GM23248 (cell line): ENCODE measurements at places on chromosomes 2 and 18.

DNA sequence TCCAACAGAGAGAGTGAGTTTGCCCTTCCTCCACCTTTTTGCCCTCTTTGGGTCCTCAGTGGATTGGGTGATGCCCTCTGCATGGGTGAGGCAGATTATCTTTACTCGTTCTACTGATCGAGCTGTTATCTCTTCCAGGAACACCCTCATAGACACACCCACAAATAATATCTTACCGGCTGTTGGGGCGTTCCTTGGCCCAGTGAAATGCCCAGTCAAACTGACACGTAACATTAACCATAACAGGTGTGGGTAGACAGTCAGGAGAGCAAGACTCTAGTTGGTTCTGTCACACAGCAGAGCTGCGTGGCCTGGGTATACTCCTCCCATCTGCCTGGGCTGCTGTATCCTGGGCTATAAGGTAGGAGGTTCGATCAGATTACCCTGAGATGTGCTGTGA, 144.1 kb downstream of the AGAP1 start:
- H3K4me3 ChIP-seq: no peak overlapping the region
- H3K4me1 ChIP-seq: peaks cover 70% of the 10 kb centered on the region
- no peak for DNase-seq

DNA sequence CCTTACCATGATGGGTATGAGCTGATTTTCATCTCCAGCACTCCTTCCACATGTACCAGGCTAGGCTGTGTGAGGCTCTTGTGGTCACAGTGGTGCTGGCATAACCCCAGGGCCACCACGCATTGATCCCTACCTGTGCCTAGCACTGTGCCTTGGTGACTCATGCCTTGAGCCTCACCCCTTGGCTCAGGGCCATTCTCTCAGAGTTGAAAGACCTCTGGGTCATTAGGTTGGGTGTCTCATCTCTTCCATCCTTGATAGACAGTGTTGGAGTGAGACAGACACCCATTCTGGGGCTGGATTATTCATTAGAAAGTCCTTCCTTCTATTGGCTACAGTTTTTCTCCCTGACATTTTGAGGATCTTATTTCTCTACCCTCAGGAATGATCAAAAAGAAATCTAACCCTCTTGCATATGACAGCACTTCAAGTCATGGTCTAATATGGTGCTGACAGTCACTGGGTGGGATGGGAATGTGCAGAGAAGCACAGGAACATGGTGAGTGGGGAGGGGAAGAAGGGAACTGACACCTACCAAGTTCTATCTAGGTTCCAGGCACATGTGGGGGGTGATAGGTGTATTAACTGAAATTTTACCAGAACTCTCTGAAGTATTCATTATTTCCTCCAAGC, 41.3 kb downstream of the DYSF start:
- H3K36me3 ChIP-seq: no peaks in the 10 kb centered on the region
- H3K4me3 ChIP-seq: no peak overlapping the region
- H3K4me1 ChIP-seq: peaks cover 17% of the 10 kb centered on the region
- no peak for DNase-seq
- H3K27me3 ChIP-seq: peaks cover 8% of the 10 kb centered on the region; the same call in 1 of the 2 replicates

- no peak overlapping the region for H3K4me3 ChIP-seq
- DNase-seq: no peak
- H3K27ac ChIP-seq: no peak overlapping the region
- H3K4me1 ChIP-seq: no peaks in the 10 kb centered on the region
- no peaks in the 10 kb centered on the region for H3K27me3 ChIP-seq
- H3K36me3 ChIP-seq: no peaks in the 10 kb centered on the region
Measured at GRCh38 chr2:183459466-183459865, 335.2 kb downstream of the NUP35 start.

DNA sequence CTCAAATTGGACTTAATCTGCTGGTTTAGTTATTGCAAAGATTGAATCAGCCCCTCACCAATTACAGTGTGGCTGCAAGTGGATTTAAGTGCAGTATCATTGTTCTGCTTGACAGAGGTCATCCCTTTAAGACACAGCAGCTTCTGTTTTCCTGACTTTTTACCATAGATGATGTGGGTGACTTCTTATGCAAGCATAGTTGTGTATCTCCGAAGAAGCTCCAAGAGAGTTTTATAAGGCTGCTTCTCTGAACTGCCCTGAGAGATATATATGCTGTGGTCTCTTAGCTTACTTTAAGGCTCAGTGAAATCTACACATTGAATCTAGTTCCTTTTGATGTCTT, 3.5 kb downstream of the TRIB2 start:
- no peak for DNase-seq
- H3K27ac ChIP-seq: peak overlapping the region; percentile 66
- peaks cover 11% of the 10 kb centered on the region; the same call in 1 of the 2 replicates for H3K36me3 ChIP-seq
- no peaks in the 10 kb centered on the region for H3K27me3 ChIP-seq
- peak overlapping the region; percentile 98 for H3K4me3 ChIP-seq
- peaks cover 33% of the 10 kb centered on the region for H3K4me1 ChIP-seq

GRCh38 chr2:150162241-150162942, 325.1 kb downstream of the RND3 start:
- H3K27ac ChIP-seq: no peak overlapping the region
- no peaks in the 10 kb centered on the region for H3K27me3 ChIP-seq
- no peak overlapping the region for H3K4me3 ChIP-seq

DNA sequence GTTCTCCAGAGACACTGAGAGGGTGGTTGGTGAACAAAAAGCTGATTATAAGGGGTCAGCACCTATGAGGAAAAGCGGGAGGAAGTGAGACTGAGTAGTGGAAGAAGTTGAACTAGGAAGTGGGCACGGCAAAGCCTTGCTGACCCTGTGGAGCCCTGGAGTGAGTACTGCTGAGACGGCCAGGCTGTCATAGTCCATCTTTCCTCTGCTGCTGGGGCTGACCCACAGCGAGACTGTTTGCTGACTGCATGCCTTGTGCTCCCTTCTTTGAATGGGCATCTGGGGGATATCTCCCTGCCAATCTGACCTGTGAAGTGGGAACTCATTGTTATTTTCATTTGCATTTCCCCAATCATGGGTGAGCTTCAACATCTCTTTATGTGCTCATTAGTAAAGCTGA, 92.4 kb upstream of the LDAH start:
- H3K27ac ChIP-seq: no peak overlapping the region
- H3K27me3 ChIP-seq: peaks cover 7% of the 10 kb centered on the region; the same call in 1 of the 2 replicates
- H3K4me1 ChIP-seq: no peaks in the 10 kb centered on the region
